Neural crest cell (in vitro differentiated cells): ENCODE measurements at places on chromosomes 5 and 9. TPM values are rescaled to one million over a fixed set of nuclear protein-coding genes. Genes with fewer than 3 reads are reported as not detected.

DNA sequence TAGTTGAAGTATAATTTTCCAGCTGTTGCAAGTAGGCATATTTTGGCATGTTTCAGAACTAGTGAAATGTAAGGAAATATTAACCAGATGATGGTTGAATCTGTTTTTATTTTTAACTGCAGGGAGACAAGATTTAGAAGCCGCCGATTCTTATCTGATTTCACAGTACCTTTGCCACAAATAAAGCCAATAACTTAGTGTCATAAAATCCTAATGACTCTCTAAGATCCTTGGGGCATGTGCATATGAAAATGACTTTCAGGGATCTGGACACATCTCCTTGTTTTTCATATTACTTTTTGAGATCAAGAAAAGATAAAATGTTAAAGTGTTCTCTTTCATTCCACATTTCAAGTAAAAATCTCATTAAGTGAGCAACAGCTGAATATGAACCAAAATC lies 125.8 kb upstream of the CNTLN start:
- no peak for DNase-seq

- DNase-seq = no peak
Observed at GRCh38 chr5:142015781-142016533, 3.1 kb upstream of the GNPDA1 start.

GRCh38 chr9:95462249-95463147 lies 54.3 kb downstream of the PTCH1 start:
- DNase-seq = peak; percentile 55

- no peak for DNase-seq
Observed at GRCh38 chr9:116137581-116137980, 16.0 kb upstream of the PAPPA start.

GRCh38 chr9:131545003-131545785 lies at the start of gene PRRT1B:
Gene PRRT1B (plus strand): TSS chr9:131545523. CDS start chr9:131545616, 93 bp downstream.
- no peak for DNase-seq

DNA sequence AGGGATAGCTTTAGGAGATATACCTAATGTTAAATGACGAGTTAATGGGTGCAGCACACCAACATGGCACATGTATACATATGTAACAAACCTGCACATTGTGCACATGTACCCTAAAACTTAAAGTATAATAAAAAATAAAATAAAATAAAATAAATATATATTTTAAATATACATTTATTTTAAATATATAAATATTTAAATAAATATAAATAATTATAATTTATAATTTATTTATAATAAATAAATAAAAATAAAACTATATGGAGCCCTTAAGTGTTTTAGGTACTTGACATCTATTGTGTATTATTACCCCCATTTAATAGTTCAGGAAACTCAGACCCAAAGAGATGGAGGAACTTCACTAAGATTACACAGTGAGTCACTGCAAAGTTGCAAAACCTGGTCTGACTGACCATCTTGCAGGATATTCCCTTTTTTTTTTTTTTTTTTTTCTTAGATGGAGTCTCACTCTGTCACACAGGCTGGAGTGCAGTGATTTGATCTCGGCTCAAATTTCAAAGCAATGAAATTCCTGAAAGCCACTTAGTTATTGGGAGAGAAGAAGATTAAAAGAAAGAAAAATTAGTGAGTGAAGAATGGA lies 5.8 kb upstream of the C5orf52 start:
- no peak for DNase-seq

GRCh38 chr5:95440825-95441224 lies 49.7 kb downstream of the FAM81B start:
- DNase-seq = no peak

DNA sequence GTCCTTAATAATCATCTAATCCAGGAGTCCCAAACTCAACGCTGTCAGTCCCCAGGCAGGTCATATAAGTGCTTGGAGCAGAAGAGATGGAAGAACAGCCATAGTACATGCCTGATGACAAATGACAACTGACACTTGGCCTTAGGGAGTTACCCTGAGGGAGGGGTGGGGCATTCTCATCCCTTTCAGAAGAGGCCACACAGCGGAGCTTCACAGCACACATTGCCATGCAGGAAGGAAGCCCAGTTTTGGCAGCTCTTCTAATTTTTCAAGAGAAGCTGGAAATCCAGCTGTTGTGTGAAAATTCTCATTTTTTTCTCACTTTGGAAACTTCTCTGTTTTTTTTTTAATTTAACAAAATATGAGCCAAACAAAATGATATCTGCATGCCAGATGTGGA lies 89.0 kb downstream of the ASTN2 start:
- DNase-seq = no peak

DNA sequence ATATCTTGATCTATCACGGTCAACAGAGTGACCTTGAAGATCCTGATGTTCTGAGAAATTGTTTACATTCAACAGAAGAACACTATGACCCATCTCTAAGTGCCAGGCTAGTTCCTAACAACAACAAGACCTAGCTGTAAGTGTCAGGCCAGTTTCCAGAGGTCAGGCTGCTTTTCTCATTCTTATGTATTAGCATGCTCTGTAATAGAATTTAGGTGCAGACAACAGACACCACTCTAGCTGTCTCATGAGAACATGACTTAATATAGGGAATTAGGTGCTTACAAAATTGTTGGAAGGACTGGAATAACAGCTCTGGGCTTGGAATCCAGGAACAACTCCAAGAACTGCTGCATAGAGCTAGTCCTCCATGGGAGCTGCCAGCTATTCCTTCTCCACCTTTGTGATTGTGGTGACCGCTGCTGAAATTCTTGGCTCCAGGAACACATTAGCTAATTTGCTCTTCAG lies 138.7 kb downstream of the SNX18 start:
- DNase-seq = no peak

- peak; percentile 4 for DNase-seq
Observed at GRCh38 chr5:169149317-169149716, 151.6 kb downstream of the SLIT3 start.

GRCh38 chr5:98454904-98455303 lies 318.6 kb upstream of the RGMB start:
- DNase-seq = no peak

GRCh38 chr5:157761690-157762621 lies 18.4 kb downstream of the LSM11 start:
- peak; percentile 10 for DNase-seq

- no peak for DNase-seq
Observed at GRCh38 chr5:37892586-37892985, 52.7 kb upstream of the GDNF start.

GRCh38 chr5:1502046-1502736 lies 21.6 kb downstream of the LPCAT1 start:
- DNase-seq = no peak

The PCA3 gene
- not detected in 2 replicates for total RNA-seq

The EIF4EBP3 gene
- total RNA-seq = 8.4 and 10.3 TPM in 2 replicates

The MYOZ3 gene
- 2.6 and 3.2 TPM in 2 replicates for total RNA-seq

The INSL4 gene
- total RNA-seq = not detected in 2 replicates

The ZFP2 gene
- total RNA-seq = 2.9 and 3.4 TPM in 2 replicates

The C6 gene
- total RNA-seq = not detected in 2 replicates

The ZNF367 gene
- total RNA-seq = 13.3 and 15.4 TPM in 2 replicates

The FAM151B gene
- 1.9 and 2.0 TPM in 2 replicates for total RNA-seq
